LHCN-M2 (cell line): ENCODE measurements at places on chromosomes 3 and 15. TPM values are rescaled to one million over a fixed set of nuclear protein-coding genes. Genes with fewer than 3 reads are reported as not detected.

Gene CCDC80
- 96.0 and 137 TPM in 2 replicates for total RNA-seq

DNA sequence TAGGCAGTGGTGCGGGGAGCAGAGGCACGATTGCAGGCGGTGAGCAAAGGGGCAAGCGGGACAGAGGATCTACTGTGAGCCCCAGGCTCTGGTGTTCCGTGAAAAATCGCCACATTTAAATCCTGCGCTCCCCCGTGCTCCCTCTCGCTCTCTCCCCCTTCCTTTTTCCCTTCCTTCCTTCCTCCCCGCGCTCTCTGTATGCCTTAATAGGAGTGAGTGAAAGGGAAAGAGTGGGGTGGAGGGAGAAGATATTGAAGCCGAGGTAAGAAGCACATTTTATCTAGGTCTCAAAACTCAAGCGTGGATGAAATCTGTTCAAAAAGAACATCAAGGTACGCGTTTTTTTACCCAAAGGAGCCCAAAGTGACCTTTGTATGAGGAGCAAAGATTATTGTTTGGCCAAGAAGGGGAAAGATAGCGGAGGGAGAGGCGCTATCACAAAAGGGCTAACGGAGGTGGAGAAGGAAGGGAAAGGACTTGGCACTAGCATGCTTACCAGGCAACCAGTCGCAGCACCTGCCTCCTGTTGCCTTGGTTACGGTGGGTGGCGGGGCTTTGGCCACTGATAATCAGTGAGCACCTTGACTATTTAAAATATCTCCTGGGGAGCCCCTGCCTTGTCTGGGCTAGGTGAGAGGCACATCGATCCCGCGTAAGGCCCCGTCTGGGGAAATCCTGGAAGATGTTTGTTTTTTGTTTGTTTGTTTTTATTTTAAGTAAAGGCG lies 14.9 kb upstream of the AEN start:
- DNase-seq: no peak

DNA sequence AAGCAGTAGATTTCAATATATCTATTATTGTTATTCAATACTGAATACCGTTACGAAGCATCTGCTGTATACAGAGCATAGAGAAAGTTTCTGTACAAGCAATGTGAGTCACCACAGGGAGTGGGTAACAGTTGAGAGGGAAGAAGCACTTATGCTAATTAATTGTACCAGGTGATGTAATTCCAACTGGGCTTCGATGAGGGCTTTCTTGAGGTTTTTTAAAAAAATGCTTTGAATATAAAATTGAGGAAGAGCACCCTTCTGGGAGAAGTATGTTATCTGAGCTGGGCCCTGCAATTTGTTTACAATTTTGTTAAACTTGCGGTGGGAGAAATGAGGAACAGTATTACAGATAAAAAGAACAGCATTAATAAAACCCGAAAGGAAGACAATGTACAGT lies 197.9 kb downstream of the TPRG1 start:
- no peak for DNase-seq

DNA sequence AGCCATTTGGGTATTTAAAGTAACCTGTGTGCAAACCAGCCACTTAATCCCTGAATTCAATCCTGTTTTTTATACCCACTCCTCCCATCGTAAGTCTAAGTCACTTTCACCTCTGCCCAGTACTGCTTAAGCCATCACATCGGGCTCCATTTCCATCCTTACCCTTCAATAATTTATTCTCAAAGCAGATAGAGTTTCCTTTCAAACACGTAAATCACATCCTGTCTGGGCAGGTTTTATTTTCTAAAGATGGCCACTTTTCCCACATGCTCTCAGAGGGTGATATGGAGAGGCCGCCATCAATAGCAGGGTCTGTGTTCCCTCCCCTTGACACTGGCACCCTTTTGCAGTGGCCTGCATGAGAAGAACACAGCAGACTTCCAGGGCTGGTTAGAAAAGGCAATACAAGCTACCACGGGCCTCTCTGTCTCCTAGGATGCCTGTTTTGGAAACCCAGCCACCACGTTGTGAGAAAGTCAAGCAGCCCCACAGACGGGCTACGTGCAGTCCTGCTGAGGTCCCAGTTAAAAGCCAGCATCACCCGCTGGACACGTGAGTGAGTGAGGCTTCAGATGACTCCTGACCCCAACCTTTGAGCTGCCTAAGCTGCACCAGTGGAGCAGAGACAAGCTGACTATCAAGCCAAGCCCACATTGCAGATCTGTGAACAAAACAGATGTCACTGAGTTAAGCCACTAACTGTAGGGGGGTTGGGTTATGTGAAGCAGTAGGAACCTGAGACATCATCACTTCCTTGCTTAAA lies 241.8 kb upstream of the SLCO3A1 start:
- no peak for DNase-seq

- DNase-seq: no peak
Measured at GRCh38 chr15:95635666-95636065, 694.8 kb upstream of the NR2F2 start.

GRCh38 chr3:59734061-59734460 lies 684.2 kb upstream of the CFAP20DC start:
- DNase-seq: no peak

DNA sequence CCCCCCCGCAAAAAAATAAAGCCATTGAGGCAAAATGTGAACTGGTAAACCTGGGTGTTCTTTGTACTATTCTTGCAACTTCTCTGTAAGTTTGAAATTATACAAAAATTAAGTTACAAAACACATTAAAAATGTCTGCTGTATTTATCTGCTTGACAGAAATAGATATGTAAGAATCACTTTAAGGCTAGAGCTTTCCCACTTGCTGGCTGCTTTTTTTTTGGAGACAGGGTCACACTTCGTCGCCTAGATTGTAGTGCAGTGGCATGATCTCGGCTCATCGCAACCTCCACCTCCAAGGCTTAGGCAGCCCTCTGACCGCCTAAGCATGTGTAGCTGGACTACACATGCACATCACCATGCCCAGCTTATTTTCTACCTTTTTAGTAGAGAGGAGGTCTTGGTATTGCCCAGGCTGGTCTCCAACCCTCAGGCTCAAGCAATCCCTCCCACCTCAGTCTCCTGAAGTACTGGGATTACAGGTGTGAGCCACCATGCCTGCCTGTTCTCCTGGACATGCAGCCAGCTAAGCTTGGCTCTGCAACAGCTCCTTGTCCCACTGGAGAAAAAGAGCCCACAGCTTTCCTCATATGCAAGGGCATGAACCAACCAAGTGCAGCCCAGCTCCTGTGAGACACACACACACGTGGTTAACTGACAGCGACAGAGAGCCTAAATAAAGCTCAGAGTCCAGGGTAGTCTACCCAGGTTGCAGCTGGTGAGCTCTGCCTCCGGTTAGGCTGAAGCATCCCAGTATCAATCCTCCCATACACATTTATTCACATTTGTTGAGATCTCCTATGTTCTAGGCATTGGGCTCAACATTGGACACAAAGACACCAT lies 4.5 kb downstream of the RPS17 start:
- DNase-seq: peak; percentile 20

- DNase-seq: no peak
Measured at GRCh38 chr15:27062951-27063350, 92.0 kb downstream of the GABRG3 start.

DNA sequence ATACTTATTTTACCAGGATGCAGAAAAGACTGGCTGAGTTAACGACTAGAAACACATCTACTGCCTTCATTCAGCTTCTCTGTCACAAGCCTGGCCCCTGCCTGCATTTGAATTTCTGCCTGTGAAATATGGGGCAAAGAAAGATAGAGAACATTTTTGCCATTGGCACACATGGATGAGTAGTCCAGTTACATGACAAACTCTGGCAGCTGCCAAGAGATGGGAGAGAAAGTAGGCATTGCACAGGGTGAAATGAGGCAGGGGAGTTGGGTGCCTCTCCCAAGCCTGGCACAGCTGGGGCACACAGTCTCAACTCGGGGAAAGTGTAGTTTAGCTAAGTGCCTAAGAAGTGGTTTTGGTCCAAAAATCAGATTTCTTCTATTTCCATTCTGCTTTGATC lies 24.0 kb downstream of the ANXA2 start:
- DNase-seq: peak; percentile 79

DNA sequence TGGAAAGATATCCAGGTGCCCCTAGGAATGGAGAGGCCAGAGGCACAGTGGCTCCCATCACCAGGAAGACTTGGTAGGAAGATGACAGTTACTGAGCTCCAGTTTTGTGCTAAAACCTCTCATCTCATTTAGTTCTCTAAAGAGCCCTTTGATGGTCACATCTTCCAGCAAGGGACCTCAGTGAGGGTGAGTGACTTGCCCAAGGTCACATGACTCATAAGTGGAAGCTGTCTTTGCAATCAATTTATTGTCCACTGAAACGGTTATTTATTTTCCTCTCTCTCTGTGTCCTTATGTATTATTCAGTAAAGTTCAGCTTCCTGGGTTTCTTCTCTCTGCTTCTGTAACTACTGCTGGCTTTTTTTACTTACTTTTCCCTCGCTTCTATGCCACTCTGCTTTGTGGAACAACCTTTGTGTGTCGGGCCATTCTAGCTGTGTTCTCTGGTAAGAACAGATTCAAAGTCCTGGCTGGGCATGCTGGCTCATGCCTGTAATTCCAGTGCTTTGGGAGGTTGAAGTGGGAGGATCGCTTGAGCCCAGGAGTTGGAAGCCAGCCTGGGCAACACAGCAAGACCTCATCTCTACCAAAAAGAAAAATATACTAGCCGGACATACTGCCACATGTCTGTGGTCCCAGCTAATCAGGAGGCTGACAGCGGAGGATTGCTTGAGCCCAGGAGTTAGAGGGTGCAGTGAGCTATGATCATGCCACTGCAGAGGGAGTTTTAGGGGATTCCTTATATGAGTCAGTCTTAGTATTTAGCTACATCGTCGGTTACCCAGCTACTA lies 55.9 kb downstream of the PDIA5 start:
- DNase-seq: no peak

DNA sequence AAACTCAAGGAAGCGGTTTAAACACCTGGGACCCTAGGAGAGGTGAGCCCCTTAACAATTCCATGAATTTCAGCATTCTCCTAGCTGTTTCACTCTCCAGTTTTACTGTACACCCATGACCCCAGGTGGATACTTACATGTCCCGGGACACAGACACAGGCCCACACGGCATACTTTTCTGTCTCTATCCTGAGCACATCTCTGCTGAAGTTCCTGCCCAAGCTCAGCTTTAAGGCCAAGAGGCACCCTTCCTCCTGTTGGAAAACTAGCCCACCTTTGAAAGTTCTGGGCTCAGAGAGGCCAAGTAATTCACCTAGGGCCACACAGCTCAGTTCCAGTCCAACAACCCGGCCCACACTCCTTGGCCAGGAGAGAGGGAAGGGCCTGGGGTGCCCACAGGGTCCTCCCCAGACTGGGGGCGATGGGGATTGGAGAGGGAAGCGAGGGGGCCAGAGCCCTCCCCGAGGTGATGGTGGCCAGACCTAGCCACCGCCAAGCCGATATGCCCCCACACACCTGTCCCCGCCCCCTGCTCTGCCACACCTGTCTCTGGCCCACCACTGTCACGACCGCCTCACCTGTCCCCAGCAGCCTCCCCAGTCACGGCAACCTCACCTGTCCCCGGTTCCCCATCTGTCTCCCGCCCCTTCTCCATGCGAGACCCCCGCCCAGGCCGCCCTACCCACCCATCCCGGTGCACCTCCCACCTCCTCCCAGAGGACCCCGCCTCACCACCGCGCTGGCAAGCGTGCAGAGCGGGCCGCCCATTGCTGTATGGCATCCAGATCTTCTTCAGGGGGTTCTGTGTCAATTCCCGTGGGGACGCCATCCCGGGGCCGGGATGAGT lies 431 bp downstream of the PFKFB4 start:
- DNase-seq: no peak

DNA sequence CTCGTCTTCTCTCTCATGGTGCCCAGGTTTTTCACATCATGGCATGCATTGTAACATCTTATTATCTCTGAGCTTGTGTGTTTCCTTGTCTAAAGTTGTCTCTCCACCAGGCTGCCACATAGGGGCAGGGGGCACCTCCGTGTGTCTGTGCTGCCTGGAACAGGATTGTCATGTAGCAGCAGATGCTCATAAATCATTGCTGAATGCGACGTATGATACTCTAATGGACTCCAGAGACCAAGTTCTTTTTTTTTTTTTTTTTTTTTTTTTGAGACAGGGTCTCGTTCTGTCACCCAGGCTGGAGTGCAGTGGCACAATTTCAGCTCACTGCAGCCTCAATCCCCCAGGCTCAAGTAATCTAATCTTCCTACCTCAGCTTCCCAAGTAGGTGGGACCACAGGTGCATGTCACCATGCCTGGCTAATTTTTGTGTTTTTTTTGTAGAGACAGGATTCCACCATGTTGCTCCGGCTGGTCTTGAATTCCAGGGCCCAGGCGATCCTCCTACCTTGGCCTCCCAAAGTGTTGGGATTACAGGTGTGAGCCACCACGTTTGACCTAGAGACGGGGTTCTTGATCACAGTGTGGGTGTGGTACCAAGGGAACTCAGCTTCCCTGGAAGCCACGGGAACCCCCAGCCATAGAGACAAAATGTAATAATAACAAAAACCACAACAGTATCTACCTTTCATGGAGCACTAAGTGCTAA lies 4.7 kb upstream of the DNASE1L3 start:
- no peak for DNase-seq

Gene ALPK3
- 33.5 and 37.4 TPM in 2 replicates for total RNA-seq
